ENCODE measurements at places on chromosomes 6 and 20.

GRCh38 chr6:129186988-129187387 lies 304.1 kb downstream of the LAMA2 start:
- no peak for DNase-seq

DNA sequence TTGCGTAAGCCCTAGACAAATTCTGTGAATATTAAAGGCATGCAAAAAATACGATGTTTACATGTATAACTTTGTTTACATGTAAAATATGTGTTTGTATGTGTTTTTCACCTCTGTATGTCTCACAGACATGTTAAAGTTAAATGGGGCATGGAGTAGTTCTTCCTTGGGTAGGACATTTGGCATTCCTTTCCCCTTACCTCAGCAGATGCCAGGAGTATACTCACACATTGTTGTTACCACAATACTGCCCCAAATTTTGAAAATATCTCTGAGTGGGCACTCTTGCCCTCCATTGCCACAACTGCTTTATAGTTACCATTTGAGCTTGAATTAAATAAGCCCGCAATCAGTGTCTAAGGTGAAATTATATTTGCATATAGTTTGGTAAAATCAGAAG lies 147.5 kb downstream of the MYO6 start:
- DNase-seq = no peak

- no peak for DNase-seq
Measured at GRCh38 chr6:118659513-118660217, 8.3 kb upstream of the CEP85L start.

DNA sequence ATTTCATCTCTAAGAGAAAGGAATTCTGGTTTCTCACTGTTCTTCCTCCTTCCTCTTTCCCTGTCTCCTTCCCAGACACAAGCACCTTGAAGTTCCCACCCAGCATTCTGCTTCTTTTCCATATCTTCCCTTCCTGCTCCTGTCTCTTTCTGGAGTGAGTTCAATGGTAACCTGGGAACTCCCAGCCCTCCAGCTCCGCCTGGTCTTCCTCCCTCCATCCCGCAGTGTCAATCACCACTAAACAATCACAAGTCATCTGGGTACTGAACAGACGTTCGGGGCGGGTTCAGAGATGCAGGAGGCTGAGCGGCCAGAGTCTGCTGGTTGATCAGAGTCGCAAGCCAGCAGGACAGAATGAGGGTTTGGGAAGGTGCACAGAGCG lies 7.7 kb downstream of the TTBK1 start:
- DNase-seq = no peak

- DNase-seq = no peak
Measured at GRCh38 chr6:20312606-20313005, 89.1 kb upstream of the E2F3 start.

GRCh38 chr6:31156641-31157040 lies 961 bp downstream of the CCHCR1 start:
- DNase-seq = no peak

DNA sequence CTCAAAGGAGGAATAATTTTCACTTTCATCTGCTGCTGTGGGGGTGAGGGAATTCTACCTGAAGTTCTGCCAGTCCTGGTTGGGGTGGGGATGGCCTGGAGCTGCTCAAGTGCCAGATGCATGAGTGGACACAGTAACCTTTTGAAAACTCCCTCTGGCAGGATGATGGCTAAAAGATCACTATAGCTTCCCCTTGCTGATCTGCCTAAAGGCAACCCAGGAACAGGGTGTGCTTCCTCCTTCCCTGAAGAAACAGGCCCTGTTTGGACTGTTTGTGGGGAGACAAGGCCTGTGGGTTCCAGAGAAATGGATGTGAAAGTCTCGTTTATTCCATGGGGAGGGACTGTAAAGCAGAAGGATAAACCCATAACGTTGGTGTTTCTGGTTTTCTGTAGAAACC lies 176.9 kb downstream of the DTNBP1 start:
- DNase-seq = no peak

DNA sequence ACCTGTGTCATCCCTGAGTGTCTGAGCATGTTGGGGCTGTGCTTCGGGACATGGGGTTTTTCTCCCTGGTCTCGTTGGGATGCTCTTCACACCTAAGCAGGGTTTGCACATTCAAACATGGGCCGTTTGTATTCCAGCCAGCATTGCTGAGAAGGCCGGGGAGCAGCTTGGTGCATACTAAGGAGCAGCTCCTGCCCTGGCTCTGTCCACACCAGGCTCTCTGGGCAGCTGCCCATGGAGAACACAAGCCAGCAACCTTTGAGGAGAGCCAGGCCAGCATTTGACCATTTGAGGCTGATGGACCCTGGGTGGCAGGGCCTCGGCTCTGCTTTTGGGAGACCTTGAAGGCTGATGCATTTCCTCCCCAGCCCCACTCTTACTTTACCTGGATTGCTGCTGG lies 92.1 kb downstream of the PHACTR3 start:
- DNase-seq = no peak

DNA sequence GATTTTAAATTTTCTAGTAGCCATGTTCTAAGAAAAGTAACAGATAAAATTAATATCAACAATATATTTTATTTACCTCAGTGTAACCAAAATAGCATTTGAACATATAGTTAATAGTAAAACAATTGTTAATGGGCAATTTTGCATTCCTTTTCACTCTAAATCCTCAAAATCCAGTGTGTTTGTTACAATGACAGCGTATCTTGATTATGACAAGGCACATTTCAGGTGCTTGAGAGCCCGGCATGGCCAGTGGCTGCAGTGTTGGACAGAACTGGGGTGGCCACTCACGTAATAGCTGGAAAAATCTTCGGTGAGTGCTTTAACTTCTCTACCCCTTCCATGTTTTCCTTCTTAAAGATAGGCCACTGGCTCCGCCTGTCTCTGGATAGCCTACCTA lies 248.0 kb upstream of the RREB1 start:
- no peak for DNase-seq

DNA sequence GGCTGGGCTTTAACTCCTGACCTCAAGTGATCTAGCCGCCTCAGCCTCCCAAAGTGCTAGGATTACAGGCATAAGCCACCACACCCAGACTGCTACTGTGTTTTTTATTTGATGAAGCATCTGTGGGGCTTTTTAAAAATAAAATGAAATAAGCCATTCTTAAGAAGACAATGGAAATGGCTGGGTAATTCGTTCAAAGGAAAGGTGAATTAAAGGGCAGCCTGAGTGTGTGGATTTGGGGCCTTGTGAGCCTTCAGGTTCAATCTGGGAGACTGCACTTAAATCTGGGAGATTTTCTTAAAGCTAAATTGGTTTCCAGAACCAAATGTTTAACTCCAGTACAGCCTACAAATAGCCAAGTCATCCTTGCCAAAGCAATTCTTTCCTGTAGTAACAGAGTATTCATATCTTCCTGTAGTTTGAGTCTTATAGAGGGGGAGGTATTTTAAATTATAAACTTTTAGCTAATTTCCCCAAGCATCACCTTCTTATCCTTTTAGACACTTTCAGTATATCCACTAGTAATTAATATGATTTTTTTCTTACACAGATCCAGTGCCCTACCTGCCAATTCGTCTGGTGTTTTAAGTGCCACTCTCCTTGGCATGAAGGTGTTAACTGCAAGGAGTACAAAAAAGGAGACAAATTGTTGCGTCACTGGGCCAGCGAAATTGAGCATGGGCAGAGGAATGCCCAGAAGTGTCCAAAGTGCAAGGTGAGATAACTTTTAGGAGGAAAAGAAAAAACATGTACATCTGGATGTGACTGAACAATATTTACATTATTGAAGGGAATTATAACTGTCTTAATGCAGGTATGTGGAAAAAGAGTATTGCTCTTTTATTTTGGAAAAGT lies 95.4 kb downstream of the RNF217 start:
- no peak for DNase-seq

DNA sequence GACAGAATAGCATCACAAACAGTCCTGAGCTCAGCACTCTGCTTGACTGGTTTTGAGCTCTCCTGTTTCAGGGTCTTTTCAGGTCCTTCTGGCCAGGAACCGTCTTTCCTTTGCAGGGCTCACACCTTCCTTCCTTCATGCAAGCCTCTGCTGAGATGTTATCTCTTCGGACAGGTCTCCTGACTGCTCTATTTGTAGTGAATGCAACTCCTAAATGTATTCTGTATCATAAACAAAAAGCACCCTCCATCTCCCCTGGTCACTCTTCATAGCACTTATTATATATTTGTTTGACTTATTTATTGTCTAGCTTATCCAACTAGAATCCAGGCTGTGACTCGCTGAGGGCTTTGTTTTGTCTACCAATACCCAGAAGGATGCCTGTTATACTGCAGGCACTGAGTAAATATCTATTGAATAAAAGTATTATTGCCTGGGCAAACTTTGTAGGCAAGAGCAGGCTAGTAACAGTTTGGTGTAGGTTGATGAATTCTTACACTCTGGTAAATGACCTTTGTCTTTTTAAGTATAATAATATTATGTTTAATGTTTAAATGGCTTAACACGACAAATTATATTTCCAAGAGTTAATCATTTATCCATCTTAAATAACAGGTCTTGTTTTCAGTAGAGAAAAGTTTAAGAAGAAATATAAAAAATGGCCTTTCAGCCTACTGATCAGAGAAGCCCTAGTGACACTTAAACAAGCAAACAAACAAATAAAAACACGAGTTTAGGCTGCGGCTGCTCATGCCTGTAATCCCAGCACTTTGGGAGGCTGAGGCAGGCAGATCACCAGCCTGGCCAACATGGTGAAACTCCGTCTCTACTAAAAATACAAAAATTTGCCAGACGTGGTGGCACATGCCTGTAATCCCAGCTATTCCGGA lies 199.7 kb downstream of the BCAS1 start:
- no peak for DNase-seq

DNA sequence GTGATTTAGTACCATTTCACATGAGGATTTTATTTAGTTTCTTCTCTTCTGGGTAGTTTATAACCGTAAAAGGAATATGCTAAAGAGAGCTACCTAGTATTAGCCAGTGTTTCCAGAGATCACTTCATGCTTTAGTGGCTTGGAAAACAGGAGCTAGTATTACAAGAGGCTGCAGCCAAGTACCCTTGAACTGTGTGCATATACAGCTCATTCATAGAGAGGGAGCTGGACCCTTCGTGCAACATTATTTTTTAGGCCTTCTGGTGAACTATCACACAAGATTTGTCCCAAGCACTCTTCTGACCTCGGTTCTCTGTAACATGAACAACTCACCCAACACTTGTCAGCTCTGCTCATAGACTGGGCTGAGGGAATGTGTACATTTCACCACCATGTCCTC lies 74.9 kb upstream of the RIN2 start:
- DNase-seq = no peak

Data from stimulated activated naive CD8-positive, alpha-beta T cell treated with anti-CD3 and anti-CD28 coated beads, Interleukin-15, amount 100 ng/mL, for 72 hours (primary cell).